Activated naive CD8-positive, alpha-beta T cell treated with anti-CD3 and anti-CD28 coated beads for 36 hours (primary cell): ENCODE measurements at places on chromosomes 3 and 15. TPM values are rescaled to one million over a fixed set of nuclear protein-coding genes. Genes with fewer than 3 reads are reported as not detected.
A peak's percentile ranks its signal among the peaks of the same experiment; 100 is the strongest.

DNA sequence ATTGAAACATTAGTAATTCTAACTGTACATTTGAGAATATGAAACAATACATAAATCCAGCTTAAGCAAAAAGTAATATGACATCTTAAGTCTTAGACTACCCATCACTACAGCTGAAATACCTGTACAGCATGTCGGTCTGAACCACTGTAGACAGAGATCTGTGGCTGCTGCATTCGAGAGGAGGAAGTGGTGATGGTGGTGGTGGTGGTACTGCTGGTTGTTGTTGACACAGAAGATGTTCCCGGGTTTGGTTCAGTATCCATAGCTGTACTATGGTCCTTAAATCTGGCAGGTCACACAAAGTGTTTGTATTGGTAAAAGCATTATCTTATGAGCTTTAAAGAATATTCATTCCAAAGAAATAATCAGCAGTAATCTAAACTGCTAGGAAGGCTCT lies 2.9 kb downstream of the PHC3 start:
- peak overlapping the region; percentile 68 for H3K4me3 ChIP-seq
- H3K27ac ChIP-seq = peak overlapping the region; percentile 70
- no peaks in the 10 kb centered on the region for H3K27me3 ChIP-seq
- DNase-seq = peak; percentile 42
- H3K36me3 ChIP-seq = peaks cover 36% of the 10 kb centered on the region

DNA sequence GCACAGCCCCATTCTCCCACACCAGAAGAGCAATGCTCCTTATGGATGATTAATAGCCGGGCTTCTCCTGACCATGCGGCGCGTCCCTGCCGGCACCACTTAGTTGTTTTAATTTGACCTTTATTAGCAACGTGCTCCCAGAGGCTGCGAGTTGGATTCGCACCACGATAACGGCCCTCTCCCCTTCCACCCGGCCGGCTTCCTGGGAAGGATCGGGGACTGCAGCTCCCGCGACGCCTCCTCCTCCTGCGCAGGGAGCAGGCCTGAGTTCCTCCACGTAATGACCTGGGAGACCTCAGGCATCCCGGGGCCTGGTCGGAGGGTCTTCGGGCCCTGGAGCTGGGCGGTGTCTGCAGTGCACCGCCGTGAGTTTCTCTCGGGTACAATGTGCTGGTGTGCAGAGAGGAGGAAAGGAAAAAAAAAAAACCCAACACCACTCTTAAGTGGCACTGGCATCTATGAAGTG lies 243.3 kb upstream of the TOPAZ1 start:
- no peak overlapping the region for H3K27ac ChIP-seq
- no peak for DNase-seq
- H3K4me1 ChIP-seq = peaks cover 36% of the 10 kb centered on the region
- H3K4me3 ChIP-seq = peak overlapping the region; percentile 77

DNA sequence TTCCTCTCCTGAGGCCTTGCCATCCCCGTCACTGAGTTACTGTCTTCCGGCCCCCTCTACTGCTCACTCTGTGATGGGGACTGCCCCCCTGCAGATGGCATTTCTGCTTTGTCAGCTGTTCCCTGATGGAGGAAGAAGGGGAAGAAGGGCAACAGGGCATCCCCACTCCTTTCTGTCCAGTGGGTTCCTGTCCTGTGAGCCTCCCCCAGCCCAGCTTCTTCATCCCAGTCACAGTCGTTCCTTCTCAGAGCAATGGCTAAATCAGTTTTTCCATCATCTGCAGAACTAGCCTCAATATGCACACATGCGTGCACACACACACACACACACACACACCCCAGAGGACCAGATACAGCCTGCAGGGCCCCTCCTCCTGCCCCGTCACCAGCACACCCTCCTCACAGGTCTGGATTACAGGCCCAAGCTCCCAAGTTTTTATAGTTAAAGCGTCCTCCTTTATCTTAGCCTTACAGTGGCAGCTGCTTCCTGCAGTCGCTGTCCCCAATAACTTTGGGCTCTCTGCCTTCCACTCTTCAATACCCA lies 21.4 kb downstream of the ALDH1L1 start:
- no peaks in the 10 kb centered on the region for H3K36me3 ChIP-seq
- H3K4me3 ChIP-seq = no peak overlapping the region
- DNase-seq = no peak
- H3K4me1 ChIP-seq = no peaks in the 10 kb centered on the region

DNA sequence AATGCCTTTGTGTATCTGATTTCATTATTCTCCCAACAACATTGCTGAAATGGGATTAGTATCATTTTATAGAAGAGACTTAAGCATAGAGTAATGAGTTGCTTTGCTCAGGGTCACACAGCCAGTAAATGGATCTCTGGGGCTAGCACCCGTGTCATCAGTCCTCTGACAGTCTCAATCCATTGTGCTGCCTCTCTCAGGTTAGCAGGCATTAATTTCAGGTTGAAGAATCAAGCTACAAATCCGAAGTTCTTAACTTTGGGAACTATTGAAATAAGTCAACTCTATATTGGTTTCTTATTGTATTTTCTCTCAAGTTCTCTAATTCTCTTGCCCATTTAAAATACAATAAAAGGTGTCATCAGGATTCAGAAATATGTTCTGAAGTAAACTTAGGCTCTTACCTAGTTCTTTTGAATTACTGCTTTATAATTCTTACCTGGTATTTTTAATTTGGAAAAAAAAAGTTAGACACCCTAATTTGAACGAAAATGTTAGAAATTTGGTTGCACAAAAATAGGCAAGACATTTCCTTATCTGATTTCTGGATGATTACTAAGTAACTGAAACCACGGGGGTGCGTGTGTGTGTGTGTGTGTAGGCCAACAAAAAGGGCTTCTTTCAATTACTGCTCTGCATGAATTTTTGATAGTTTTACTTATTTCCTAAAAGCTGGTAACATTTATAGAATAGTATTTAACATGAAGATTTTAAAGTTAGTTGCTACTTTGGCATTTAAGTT lies 189.8 kb downstream of the MBNL1 start:
- no peak overlapping the region for H3K4me3 ChIP-seq
- peak overlapping the region; percentile 76 for H3K27ac ChIP-seq
- peaks cover 33% of the 10 kb centered on the region for H3K4me1 ChIP-seq
- peaks cover 32% of the 10 kb centered on the region for H3K36me3 ChIP-seq
- DNase-seq = no peak
- no peaks in the 10 kb centered on the region for H3K27me3 ChIP-seq

DNA sequence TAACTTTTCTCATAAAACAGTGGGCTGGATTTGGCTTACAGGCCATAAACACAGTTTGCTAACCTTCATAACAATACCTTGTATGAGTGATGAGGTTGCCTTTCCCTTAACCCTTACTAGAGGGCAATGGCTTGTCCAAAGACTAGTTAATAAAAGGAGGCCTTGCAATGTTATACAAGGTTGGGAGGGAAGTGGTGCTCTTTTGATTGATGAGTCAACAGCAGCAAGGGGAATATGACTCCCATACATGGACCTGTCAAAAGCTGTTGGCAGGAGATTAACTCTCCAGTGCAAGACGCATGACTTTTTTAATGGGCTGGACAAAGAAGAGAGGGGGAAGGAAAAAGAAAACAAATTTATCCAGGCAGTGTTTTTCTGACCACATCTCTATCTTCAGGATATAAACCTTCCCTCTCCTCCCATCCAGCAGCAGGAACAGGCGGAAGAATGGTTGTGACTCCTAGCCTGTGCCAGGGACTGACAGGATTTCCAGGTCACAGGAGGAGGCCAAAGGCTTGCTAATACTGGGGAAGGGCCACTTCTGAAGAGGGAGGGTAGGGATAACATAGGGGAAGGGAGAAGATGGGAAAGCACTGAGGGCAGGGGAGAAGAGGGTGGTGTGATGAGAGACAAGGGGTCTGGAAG lies 35.2 kb upstream of the ARL14 start:
- no peak overlapping the region for H3K27ac ChIP-seq
- H3K27me3 ChIP-seq = no peaks in the 10 kb centered on the region
- no peak overlapping the region for H3K4me3 ChIP-seq
- no peaks in the 10 kb centered on the region for H3K36me3 ChIP-seq
- no peaks in the 10 kb centered on the region for H3K4me1 ChIP-seq

DNA sequence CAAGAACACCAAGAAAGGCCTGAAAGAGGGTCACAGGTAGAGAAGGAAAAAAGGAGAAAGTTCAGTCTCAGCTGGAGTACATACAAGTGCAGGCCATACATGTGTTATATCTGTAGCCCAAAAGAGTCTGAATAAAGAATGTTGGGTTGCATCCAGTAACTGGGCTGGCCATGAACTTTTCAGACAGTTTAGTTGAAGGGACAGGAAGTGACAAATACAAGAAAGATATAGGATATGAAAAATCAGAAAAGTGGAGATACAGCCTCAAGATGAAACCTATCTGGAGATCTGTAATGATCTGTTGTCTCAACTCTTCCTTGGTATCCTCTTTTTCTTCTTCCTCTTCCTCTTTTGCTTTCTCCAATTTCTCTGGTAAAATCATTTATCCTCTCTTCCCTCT lies 671.7 kb downstream of the MECOM start:
- no peaks in the 10 kb centered on the region for H3K4me1 ChIP-seq
- no peaks in the 10 kb centered on the region for H3K36me3 ChIP-seq

DNA sequence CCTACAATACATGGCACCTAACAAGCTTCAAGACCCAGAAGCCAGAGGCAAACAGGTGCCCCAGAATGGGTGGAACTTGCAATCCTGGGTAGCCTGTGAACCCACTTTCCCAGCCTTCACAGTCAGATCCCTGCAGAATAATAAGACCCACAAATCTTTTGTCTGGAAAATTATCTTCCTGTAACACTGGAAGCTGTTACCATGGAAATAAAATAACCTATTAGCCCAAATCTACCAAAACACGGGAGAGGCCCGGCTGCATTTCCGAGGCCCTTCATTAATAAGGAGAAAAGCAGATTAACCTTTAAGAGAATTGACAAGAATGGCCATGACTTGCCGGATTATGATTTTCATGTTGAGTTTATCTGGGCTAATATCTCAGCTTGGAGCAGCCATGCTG lies 256.1 kb upstream of the PROK2 start:
- no peaks in the 10 kb centered on the region for H3K4me1 ChIP-seq
- H3K27me3 ChIP-seq = peaks cover 19% of the 10 kb centered on the region
- no peak overlapping the region for H3K27ac ChIP-seq

DNA sequence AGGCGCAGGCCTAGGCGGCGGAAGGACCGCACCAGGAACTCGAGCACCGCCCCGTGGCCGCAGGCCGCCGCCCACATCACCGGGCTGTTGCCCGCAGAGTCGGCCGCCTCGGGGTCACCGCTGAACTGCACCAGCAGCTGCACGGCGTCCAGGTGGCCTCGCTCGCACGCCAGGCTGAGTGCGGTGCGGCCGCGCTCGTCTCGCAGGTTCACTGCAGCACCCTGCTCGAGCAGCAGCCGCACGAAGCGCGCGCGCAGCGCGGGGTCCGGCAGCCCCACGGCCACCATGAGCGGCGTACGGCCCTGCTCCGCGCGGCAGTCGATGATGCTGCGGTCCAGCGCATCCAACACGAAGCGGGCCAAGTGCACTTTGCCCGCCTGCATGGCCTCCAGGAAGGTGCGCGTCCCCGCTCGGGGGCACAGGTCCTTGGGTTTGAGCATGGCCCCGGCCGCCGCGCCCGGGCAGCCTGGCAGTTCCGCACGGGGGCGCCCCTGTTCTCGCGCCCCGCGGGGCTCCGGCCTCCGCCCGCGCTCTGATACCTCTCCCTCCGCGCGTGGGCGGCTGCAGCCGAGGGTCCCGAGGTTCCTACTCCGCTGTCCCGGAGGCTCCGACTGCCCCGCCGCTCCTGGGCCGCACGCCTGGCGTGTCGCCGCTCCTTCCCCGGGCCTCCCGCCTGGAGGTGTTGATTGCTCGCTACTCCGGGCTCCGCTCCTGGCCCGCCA lies 556 bp downstream of the ANKRD63 start:
- H3K4me3 ChIP-seq = peak overlapping the region; percentile 63
- peaks cover 48% of the 10 kb centered on the region for H3K27me3 ChIP-seq
- H3K36me3 ChIP-seq = no peaks in the 10 kb centered on the region
- peaks cover 8% of the 10 kb centered on the region for H3K4me1 ChIP-seq
- DNase-seq = peak; percentile 62
- no peak overlapping the region for H3K27ac ChIP-seq

DNA sequence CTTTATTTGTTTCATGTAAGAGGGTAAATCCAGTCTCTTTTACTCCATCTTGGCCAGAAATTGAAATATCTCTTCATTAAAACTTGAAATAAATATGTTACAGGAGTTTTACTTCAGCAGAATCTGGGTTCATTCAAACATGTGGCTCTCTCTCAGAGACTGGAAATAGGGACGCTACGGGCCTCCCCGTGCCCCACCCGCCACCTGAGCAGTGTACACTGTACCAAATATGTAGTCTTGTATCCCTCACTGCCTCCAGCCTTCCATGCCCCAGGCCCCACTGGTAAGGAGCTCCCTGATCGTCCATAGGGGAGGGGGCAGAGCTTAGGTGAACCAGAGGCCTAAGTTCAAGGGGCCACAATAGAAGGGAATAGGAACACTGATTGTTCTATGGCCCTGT lies 36.0 kb downstream of the RPL39L start:
- H3K4me3 ChIP-seq = no peak overlapping the region
- no peaks in the 10 kb centered on the region for H3K27me3 ChIP-seq
- H3K36me3 ChIP-seq = peaks cover 4% of the 10 kb centered on the region
- DNase-seq = no peak

DNA sequence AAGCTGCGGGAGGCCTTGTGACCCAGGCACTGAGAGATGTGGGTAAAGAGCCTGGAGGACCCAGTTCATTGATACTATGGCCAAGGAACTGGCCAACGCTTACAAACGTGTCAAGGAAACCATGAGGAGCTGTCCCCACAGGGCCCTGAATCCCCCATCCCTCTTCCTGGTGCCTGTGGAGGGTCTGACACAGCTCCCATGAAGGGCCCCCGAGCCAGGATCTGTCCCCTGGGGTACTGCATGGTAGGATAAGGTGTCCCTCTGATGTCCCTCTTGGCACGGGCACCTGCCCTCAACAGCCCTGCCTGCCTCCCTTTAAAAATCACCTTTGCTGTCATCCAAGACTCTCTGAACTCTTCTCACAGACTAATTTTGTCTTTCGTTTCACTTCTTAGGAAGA lies 122.4 kb downstream of the ADCY5 start:
- no peak overlapping the region for H3K4me3 ChIP-seq
- H3K36me3 ChIP-seq = no peaks in the 10 kb centered on the region
- no peak for DNase-seq
- H3K27me3 ChIP-seq = no peaks in the 10 kb centered on the region

DNA sequence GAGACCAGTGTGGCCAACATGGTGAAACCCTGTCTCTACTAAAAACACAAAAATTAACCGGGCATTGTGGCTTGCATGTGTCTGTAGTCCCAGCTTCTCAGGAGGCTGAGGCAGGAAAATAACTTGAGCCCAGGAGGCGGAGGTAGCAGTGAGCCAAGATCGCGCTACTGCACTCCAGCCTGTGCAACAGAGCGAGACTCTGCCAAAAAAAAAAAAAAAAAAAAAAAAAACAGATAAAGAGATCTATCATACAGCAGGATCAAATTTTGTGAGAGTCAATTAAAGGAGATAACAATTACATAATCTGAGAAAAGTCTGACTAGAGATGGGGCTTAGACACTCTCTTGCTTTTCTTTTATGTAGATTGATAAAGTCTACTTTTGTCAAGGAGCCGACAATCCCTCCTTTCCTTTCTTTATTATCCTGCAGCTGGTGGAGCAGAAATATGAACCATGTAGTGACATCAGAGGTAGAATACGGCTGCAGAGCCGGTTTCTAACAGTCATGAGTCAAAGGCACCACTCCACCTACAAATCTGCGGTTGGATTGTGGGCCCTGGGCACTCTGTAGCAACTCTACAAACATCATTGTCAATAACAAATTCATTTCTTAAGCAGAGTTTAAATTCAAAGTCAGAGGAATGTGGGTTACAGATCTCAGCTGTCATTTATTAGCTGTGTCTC lies 9.0 kb downstream of the C2CD4A start:
- no peaks in the 10 kb centered on the region for H3K4me1 ChIP-seq

Gene SLC9A9
- total RNA-seq = 2.3 TPM

Gene ERICH6
- total RNA-seq = not detected

Gene ITIH4
- total RNA-seq = 6.8 TPM

Gene CD200
- 32.7 TPM for total RNA-seq

Gene CCDC51
- total RNA-seq = 28.2 TPM
